ENCODE measurements at places on chromosomes 12 and 14.

DNA sequence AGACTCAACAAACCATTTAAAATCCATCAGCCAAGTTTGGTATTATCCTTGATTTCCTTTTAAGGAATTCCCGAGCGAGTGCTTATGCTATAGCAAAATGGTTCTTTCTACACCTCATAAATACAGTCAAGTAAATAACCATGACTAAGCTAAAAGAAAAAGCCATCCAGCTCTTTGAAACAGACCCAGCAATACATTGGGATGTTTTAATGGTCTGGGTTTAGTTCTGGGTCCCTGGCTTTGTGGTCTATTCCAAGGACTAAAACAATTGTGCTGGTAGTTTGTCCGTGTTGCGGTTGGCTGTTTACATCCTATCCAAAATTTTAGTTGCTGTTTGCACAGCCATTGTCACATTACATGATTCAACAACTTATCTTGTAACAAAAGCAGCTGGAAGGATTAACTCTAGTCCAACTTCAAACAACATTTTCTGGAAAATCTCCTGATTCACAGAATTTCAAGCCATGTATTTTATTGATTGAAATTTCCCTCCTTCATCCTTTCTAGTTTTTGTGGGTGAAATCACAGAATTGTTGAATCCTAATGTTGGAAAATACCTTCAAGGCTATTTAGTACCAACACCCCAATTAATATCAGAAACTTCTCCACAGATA lies 19.6 kb downstream of the KLRB1 start:
- DNase-seq, result no peak

- no peak for DNase-seq
These were observed 3.9 kb downstream of the GNPTAB start for GRCh38 chr12:101826766-101827368.

DNA sequence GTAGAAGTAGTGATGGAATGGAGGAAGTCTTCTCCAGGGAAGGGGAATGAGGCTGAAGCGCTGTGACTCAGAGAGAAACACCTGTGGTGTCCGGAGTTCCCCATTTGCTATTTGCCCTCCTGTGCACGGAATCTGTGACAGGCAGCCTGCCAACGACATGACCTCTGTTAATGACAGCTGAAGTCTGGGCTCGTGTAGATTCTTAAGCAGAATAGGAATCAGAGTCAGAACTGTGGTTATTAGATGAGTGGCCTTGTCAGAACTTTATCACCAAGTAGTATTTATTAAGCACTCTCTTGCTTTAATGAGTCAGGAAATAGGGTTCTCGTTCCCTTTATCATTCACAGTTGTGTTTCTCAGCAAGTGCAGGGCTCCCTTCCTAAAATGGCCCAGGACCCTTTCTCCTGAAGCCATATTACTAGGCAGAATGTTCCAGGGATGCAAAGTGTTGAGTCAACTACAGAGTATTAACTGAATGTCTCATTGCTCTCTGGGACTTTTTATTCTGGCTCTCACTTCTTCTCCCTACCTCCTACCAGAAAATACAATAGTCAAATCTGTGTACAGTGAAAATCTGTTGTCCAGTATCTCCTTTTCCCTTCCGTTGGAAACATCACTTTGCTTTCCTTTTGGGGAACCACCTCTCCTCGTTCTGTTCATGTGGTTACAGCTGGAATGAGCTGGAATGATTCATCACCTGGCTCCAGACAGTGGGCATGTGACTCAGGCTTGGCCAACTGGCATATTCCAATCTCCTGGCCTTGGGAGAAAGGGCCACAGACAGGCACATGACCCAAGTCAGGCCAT lies 77.8 kb upstream of the MAX start:
- no peak for DNase-seq

DNA sequence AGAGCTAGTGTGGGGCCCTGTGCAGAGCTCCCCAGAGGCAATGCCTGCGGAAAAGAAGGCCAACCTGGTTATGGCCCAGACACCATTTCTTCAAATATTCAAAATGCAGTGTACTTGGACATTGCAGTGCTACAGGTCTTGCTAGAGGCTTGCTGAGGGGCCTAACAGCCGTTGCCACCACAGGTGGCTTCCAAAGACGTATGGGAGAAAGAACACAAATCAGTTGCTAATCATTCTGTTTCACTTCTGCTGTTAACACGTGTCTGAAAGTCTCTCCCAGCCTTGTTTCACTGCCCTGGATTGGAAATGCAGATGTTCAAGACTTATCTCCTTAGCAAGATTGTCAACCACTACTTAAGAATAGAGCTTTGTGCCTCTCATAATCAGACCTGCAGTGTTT lies 925.9 kb downstream of the GALC start:
- no peak for DNase-seq

GRCh38 chr14:31835049-31835448 lies 242.1 kb upstream of the ARHGAP5 start:
- DNase-seq, result no peak

DNA sequence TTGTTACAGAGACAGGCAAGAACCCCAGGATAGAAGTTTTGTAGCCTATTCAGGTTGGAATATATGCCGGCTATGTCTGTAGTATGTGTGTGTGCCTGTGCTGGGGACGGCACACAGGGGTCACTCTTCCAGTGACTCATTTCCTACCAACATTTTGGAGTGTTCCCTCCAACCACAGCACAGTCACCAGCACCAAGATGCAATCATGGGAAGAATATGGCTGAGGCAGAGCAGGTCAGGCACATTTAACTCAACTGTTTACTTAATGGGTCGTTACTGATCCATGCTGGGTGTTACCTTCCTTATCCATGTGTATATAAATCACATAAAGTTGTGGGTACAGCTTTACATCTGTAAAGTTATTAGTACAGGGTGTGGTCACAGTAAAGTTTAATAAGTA lies 178.3 kb downstream of the PRKD1 start:
- no peak for DNase-seq

- DNase-seq, result no peak
These were observed 171.2 kb downstream of the MYRFL start for GRCh38 chr12:69996241-69996640.

- no peak for DNase-seq
These were observed 23.7 kb upstream of the TMCC3 start for GRCh38 chr12:94674051-94674451.

DNA sequence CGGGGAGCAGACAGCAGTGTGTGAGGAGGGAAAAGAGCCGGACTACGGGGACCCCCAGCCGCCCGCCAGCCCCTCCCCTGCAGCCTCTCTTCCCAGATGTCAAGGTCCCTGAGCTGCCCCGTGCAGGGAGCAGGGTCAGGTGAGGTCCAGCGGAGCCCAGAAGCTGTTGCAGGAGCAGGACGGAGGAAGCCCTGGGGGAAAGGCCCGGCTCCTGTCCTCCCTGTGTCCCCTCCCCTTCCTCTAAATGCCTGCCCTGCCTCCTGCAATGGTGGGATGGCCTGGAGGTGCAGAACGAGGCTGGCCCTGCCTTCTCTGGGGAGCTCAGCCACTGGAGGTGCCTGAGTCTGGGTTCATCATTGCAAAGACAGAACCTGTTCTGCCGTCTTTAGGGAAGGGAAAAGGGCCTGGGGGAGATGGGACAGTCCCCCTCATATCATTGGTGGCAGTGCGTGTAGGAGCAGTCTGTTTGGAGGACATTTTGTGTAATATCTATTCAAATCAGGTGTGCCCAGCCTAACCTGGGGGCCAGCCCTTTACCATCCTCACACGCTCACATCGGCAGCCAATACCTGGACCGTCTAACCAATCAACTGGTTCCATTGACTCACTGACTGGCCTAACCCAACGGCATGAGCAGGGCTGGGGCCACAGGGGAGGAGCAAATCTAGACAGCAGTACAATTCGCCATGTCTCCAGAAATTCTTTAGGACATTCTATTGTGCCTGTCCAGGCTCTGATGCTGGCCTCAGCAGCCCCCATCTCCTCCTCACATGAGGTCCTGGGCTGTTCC lies 364.1 kb upstream of the SFSWAP start:
- DNase-seq, result no peak

- no peak for DNase-seq
These were observed 34.7 kb downstream of the COX8C start for GRCh38 chr14:93381644-93382043.

DNA sequence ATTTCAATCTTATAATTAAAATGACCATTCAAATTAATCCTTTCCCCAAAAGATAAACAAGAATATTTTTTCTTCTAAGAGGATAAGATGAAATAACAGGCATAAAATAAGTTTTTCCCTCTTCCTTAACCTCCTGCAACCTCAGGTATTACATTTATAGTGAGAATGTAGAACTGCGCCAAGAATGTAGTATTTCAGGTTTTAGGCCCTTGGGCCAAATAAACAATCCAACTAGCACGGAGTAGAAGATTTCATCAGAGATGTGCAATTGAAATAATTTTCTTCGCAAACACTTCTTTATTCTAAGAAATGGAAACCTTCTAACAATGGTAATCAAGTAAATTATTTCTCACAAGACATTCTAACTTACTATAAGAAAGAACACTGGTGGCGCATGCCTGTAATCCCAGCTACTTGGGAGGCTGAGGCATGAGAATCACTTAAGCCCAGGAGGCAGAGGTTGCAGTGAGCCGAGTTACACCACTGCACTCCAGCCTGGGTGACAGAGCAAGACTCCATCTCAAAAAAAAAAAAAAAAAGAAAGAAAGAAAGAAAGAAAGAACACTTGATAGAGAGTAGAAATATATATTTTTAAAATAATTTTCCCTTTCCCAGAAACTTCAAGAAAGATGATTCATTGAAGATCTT lies 100.8 kb downstream of the TAOK3 start:
- DNase-seq, result no peak

DNA sequence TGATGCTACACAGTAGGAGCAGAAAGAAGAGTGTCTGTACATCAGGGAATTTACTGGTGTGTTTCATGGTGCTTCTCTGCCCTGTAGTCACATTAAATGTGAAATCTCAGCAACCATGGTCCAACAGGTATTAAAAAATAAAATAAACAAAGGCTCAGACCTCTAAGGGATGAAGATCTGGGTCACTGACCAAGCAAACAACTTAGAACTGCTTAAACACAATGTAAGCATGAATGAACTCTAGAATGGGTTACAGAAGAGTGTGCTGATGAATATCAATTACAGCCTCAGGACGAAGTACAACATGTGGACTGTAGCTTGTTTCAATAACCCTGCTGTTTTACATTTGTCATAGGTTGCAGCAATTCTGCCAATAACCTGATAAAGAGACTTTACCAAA lies 47.4 kb downstream of the SLC35F4 start:
- no peak for DNase-seq

DNA sequence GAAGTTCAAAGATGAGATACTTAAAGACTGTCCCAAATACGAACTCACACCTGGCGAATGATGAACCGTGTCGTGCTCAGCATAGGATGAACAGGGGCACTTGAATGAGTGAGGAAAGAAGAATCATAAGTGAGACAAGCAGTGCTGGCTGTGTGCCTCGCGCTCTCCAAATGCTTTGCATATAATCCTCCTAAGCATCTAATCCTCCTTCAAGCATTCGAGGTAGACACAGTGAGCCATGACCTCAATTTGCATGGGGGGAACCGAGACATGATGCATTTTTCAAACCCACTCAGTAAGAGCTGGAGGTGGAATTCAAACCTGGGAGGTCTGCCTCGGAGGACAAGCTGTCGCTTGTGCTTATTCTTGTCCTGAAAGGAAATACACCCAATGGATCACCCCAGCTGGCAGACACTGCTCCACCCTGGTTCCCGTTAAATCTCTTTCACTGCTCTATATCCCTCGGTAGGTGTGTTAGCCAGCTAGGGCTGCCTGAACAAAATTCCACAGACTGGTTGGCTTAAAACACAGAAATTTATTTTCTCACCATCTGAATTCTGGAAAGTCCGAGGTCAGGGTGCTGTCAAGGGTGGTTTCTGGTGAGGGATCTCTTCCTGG lies 274.0 kb downstream of the SLC15A4 start:
- no peak for DNase-seq

GRCh38 chr12:65853489-65854157 lies 29.3 kb downstream of the HMGA2 start:
- no peak for DNase-seq

DNA sequence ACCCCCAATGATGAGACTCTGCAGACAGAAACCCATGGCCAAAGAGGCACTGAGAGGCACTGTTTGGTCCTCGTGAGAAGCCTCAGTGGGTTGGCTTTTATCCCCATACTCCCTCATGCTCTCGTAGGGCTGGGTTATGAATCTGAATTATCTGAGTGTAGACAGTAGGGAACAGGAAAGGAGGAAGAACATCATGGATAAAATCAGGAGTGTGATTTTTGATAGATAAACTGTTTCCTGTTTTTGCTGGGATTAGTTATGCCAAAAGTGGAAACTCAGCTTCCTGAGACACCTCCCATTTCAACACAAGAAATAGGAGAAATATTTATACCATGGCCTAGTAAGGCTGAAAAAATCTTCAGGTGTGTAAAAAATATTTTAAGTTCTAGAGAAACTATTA lies 177.9 kb downstream of the PPM1H start:
- DNase-seq, result no peak

DNA sequence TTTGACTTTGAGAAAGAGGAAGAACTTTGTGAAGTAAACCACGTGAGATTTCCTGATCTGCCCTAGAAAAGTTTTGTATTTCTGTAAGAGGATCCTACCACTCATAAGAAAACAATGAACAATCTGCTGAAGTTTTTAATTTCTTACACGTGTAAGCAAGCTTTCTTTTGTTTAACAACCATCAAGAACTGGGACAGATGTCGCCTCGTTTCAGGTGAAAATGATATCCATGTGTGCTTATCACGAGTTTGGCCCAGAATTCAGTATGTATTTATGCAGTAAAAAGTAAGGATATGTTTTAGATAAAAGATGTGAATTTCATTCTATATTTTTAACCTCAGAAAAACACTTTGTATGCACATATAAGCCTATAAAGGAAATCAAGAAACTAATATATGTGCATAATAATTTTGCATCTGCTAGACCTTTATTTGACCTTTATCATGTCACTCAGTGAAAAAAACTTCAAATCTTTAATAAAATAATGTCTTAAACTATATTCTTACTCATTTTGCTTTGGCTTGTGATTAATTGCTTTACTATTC lies 56.9 kb upstream of the DHRS4 start:
- no peak for DNase-seq

- no peak for DNase-seq
These were observed 24.8 kb downstream of the BCL11B start for GRCh38 chr14:99247101-99247729.

- DNase-seq, result no peak
These were observed 445.4 kb downstream of the GALC start for GRCh38 chr14:87547536-87547935.

DNA sequence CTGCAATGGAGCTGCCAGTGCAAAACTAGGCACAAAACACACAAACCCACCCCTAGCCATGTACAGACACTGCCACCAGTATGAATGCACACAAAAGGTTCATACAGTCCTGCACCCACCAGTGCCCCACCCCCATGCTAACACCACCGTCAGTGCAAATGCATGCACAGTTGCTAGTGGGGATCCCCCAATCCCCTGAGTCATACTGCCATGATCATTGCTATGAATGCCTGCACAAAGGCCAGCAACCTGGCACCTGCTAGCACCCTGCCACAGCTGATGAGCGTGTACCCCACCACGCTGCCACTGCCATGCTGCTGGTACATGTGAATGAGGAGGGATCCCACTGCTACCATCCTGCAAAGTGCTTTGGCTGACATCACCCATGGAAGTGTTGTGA lies 23.9 kb downstream of the PZP start:
- no peak for DNase-seq

- DNase-seq, result no peak
These were observed 21.6 kb downstream of the C12orf75 start for GRCh38 chr12:105352052-105352451.

Measured in stimulated activated CD8-positive, alpha-beta memory T cell treated with anti-CD3 and anti-CD28 coated beads, Interleukin-12 subunit alpha, Interleukin-12 subunit beta, amount 100 ng/mL, for 1 hour (primary cell).